Suppressor macrophage treated with lipopolysaccharide for 4 hours (primary cell): ENCODE measurements at places on chromosomes 2 and 18.

GRCh38 chr2:157761520-157761919, 114.6 kb downstream of the ACVR1 start:
- no peak for DNase-seq

DNA sequence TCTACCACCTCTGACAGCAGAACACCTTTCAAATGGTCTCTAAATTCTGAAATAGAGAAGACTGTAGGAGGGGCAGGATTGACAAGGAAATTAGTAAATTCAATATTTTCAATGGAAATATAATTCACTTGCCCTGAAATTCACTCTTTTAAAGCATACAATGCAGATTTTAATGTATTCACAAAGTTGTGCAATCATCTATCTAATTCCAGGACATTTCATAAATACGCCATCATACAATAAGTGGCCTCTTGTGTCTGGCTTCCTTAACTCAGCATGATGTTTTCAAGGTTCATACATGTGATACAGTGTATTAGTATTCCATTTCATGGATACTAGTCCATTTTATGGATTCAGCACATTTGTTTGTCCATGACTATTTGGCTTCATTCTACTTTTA, 74.2 kb downstream of the ZRANB3 start:
- no peak for DNase-seq

DNA sequence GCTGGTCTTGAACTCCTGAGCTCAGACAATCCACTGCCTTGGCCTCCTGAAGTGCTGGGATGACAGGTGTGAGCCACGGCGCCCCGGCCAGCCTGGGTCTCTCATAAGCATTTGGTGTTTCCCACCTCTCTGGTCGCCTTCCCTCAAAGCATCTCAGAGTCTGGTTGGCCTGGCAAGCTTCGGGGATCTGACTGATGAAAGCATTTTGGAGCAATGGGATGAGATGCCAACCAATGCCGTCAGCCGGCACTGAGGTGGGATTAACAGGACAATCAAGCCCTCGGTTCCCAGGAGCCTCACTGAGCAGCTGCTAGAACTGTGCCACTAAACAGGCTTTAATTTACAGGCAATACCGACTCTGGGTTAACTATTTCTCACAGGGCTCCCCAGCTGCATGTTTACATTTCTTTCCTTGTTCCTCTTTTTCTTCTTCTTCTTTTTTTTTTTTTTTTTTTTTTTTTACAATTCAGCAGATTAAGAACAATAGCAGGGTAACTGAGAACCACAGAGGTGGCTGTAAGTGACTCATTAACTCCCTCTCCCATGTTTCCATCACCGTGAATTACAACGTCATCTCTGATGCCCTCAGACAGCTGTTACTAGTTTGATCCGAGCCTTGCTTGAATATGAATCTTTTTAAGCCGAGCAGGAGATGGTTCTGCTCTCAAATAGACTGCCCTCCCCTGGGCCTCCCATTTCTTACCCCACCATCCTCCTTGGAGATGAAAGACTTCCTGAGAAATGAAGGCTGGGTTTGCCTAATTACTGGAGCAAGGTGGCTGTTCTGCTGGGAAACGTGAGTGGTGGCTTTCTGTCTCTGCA, 37.9 kb downstream of the ODC1 start:
- peak; percentile 84 for DNase-seq

- DNase-seq = no peak
Observed at GRCh38 chr2:68316111-68316510, 3.6 kb downstream of the CNRIP1 start.

DNA sequence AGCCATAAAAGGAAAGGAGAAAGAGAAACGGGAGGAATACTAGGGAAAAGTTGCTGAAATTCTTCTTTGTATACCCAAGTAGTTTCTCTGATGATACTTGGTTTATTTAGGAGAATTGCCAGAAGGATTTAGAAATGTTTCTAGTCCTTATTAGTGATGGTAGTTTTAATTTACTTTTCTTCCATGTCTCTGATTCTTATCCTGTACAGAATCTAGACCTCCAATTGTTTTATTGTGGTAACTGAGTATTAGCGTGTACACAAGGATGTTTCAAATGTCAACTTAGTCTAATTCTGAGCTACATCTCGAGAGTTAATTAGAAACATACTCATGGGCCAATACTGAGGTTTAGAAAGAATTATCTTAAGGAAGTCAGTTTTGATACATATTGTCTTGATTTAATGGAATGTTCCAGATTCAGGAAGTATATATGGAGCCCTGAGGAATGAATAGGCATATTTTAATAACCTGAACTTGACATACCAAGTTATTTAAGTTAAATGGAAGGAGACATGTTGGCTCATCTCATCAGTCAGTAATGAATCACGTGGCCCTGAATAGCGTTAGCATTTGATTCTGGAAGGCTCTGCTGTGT, 219.6 kb downstream of the LTBP1 start:
- DNase-seq = no peak

GRCh38 chr2:70918016-70918415, 17.7 kb upstream of the ATP6V1B1 start:
- no peak for DNase-seq
